HS-27A (cell line): ENCODE measurements at places on chromosomes 13 and 19.

GRCh38 chr13:62544928-62545327 lies 1129.3 kb upstream of the PCDH20 start:
- no peak for DNase-seq

DNA sequence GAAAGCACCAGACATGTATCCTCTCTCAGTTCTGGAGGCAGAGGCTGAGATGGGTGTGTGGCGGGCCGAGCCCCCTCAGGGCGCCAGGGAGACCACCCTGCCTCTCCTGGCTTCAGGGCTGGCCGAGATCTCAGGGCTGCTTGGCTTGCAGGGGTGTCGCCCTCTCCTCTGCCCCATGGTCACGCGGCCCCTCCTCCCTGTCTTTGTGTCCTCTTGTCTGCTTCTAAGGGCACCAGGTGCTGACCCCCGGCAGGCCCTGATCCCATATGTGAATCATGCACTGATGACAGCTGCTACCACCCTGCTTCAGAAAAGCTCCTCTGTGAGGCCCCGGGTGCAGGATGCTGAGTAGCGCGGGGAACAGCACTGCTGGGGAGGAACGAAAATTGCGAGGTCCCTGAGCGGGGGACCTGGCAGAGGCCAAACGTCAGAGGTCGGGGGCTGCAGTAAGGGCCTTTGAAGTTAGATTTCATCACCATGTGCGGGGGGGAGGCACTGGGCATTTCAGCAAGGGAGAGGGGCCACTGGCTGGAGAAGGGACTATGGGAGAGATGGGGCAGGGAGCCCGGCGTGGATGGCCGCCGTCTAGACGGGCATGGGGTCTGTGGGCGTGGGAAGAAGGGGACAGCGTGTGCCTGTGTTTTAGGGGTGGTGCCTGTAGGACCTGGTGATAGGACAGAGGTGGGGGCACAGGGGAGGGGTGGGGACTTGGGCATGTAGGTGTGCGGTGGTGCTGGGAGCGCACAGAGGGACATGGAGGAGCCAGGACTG lies 125.2 kb downstream of the KDM4B start:
- DNase-seq, result no peak

GRCh38 chr13:98039261-98039660 lies 85.8 kb downstream of the IPO5 start:
- no peak for DNase-seq

DNA sequence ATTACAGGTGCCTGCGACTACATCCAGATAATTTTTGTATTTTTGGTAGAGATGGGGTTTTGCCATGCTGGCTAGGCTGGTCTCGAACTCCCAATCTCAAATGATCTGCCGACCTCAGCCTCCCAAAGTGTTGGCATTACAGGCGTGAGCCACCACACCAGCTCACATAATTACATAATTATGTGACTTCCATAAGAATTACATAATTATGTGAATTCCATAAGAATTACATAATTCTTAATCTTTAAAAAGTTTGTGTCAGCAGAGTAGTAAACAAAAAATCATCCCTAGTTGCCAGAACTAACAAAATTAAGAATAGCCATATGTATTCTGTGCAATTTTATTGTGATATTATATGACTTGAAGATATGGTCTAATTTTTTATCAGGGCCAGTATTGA lies 25.6 kb downstream of the IFT88 start:
- DNase-seq, result no peak

DNA sequence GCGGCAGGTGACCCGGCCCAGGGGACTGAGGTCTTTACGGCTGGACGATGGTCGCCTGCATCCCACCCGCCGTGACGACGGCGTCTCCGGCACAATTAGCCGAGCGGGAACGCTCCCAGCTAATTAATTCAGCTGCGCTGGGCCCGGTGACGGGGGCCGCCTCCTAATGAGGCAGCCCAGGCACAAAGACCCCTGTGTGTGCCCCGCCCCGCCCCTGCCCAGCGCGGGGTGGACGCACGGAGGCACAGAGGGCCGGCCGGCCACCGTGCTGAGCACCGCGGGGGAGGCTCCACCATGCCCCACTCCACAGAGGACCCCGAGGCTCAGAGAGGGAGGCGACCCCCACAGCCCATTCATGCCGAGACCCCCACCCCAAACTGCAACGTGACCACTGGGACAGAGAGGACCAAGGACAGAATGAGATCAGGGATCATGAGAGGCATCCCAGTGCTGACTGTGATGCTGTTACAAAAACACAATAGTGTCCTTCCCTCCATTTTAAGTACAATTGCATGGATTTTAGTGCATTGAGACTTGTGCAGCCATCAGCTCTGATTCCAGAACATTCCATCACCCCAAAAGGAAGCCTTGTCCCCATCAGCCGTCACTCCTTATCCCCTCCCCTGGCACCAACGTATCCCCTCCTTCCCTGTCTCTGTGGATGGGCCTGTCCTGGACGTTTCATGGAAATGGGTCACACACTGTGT lies 17.0 kb downstream of the EFNA2 start:
- DNase-seq, result no peak
